Activated naive CD8-positive, alpha-beta T cell treated with anti-CD3 and anti-CD28 coated beads for 36 hours (primary cell): ENCODE measurements at places on chromosomes 7 and 10. TPM values are rescaled to one million over a fixed set of nuclear protein-coding genes. Genes with fewer than 3 reads are reported as not detected.

The FZD1 gene
- total RNA-seq: 0.14 TPM

GRCh38 chr7:127066974-127067373 is 185.8 kb downstream of the GRM8 start:
- no peak for DNase-seq

GRCh38 chr7:77450613-77451012 is 34.5 kb upstream of the GSAP start:
- DNase-seq: no peak

The GOLGA7B gene
- total RNA-seq: 0.90 TPM

The RPEL1 gene
- not detected for total RNA-seq

DNA sequence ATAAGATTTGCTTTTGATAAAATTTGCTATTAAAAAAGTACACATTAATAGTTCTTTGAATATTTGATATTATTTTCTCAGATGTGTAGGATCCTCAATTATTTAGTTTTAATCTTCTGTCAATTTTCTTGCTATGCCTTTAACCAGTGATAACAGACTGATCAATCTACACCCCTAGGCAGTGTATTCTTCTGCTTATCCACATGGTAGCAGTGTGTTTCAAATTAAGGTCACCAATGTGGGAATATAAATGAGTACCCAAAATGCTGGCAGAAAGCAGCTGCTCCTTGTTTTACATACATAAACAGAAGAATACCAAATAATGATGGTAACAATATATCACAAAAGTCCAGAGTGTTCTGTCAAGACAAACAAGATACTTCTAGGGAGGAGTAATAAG is 87.0 kb downstream of the SKAP2 start:
- DNase-seq: no peak

GRCh38 chr10:26391701-26392695 is 46.1 kb upstream of the APBB1IP start:
- peak; percentile 14 for DNase-seq
